ENCODE measurements at places on chromosomes 4 and X.
A peak's percentile ranks its signal among the peaks of the same experiment; 100 is the strongest.

DNA sequence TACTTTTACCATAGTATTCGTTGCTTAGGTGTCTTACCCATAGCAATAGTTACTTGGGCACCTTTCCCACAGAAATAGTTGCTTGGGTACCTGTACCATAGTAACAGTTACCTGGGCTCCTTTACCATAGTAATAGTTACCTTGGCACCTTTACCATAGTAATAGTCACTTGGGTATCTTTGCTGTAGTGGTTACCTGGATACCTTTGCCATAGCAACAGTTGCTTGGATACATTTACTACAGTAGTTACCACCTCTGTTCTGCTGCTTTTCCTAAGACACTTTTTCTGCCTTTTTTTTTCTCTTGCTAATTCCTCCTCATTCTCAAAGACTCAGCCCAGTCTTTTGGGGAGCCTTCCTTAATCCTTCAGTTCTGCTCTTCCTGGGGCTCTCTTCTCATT lies 272.8 kb upstream of the PUDP start:
- no peak for DNase-seq

DNA sequence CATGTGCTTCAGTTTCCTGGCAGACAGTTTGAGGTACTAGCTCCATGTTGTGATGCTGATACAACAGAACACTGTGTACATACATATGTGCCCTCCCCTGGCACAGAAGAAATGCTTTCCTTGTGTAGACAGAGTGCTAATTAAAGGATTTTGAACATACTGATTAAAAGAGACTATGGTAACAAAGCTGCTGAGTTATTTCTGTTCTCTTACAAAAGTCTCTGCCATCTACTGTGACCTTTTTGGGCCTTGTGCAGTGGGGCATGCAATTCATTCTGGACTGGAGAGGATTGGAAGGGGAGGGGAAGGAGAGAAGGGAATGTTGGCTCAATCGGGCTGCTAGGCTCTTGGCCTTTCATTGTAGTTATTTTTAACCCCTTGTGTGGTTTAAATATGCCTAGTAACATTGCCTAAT lies 6.0 kb downstream of the PDLIM5 start:
- no peak for DNase-seq

- DNase-seq = no peak
Observed at GRCh38 chr4:173835903-173836302, 305.9 kb upstream of the HAND2 start.

DNA sequence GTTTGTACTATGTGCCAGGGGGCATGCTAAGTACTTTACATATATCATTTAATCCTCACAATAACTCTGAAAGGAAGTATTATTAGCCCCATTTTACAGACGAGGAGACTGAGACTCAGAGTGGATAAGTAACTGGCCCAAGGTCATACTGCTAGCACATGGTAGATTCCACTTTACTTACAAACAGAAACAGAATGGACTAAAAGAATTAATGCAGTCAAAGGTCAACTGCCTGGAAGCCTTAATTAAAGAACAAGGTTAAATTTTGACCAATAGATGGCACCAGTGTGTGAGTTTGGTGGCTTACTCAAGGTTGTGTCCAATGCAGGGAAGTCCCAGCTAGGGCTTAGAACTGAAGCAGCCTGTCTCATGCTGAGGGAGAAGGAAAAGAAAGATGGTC lies 4.7 kb downstream of the RIPPLY1 start:
- DNase-seq = no peak

DNA sequence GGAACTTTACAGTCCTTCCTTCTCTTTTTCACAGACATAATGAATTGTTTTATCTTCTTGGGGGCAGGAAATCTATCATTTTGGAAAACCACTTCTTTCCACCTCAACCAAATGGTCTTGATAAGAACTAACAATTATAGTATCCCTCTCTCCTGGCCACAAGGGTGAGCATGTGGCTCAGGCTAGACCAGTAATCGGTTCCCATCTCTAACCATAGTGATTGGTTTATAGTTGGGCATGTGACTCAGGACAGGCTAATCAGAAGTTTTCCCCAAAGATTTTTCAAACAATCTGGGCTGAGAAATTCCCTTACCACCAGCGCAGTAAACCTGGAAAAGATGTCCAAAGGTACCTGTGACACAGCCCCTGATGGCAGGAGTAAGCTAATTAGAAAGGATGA lies 4.0 kb upstream of the CXorf66 start:
- no peak for DNase-seq

DNA sequence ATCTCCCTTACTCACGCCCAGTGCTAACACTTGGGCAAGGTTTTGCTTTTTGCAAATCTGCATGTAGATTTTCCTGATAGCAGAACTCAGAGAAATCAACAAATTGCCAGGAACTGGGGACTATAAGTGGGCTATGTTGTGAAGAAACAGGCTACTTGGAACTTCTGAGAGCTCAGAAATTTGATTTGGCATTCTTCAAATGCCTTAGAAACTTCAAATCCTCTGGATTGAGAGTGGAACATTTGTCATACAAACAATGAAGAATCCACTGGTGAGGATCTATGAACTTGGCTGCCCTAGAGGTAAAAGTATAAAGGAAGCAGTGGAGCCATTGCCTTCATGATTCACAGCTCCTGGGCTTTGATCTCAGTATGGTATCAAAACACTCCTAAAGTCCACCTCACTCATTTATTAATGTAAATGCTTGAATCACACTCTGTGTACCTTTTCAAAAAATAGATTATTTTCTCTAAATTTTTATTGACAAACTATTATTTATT lies 126.0 kb downstream of the GLRA3 start:
- no peak for DNase-seq

- no peak for DNase-seq
Observed at GRCh38 chr4:151417164-151417571, 8.2 kb downstream of the FHIP1A start.

- peak; percentile 76 for DNase-seq
Observed at GRCh38 chr4:30380404-30380998, 339.7 kb upstream of the PCDH7 start.

DNA sequence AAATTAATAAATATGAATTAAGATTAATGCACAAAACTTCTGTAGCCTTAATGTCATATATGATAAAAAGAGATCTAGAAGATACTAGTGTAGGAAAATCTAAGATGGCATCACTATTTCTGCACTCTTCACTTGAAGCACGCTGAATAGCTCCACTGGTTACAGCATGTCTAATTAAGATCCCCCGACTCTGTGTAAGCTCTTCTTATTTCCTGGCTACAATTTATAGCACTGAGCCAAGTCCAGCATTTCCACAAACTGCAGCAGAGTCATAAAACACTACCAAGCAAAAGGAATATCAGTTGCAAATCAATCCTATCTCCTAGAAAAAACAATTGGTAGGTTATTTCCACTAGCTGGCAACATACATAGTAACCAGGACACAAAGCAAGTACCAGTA lies 1.3 kb upstream of the CCNA2 start:
- no peak for DNase-seq

DNA sequence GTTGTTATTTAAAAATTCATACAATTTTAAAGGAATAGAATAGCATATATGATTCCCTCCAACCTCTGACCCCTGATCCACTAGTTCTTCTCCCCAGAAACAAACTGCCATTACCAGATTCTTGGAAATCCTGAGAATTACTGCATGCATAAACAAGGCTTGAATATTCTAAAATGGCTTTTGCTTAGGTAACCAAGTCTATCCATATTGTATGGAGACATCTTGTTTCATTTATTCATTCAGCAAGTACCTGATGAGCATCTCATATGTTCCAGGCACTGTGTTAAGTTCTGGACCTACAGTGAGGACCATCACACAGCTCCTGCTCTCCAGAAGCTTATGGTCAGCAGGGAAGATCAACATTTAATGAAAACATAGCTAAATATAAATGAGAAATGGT lies 49.4 kb downstream of the TMEM164 start:
- DNase-seq = no peak

GRCh38 chr4:116531870-116532269 lies 553.5 kb downstream of the TRAM1L1 start:
- DNase-seq = no peak

DNA sequence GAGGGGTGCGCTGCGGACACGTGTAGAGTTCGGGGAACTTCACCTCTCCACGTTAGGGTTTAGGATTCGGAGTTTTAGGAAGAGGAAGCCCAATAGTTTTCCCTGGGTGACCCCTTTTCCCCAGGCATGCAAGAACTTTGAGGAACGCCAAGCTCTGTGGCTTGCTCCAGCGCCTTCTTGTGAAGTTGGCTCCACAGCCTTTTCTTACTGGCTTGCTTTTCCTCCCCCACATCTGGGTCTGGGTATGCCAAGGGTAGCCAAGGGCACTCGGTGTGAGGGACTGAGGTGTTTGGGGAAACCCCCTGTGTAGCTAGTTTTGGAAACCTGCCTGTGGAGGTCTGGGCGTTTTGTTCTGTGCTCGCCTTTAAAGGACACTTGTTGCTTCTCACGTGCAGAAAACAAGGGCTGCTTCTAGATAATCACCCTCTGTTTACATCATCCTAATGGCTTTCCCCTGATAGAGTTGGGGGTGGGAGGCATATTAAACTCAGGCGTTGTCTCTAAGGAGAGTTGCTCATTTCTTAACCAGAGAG lies 746 bp downstream of the EDNRA start:
- DNase-seq = no peak

- no peak for DNase-seq
Observed at GRCh38 chr4:160403081-160403480, 1300.2 kb downstream of the RAPGEF2 start.

- DNase-seq = no peak
Observed at GRCh38 chrX:22338740-22339139, 66.0 kb downstream of the CBLL2 start.

GRCh38 chrX:105618393-105619101 lies 203.8 kb upstream of the NRK start:
- DNase-seq = no peak

DNA sequence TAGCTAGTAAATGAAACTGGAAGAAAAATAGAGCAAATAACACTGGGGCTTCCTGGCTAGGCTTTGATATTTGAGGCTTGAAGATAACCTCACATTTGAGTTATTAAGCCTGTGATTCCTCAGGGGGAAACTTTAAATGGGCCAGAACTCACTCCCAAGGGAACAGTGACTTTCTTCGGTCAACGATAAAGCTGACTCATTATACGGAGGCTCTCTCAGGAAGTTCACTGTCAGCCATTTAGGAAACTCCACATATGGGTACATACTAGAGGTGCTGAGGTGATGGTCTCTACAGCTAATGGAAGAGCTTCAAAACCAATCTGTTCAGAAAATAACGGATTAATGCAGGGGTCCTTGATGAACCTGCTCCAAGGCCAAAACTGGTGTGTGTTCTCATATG lies 120.8 kb downstream of the SH2D1A start:
- DNase-seq = no peak

DNA sequence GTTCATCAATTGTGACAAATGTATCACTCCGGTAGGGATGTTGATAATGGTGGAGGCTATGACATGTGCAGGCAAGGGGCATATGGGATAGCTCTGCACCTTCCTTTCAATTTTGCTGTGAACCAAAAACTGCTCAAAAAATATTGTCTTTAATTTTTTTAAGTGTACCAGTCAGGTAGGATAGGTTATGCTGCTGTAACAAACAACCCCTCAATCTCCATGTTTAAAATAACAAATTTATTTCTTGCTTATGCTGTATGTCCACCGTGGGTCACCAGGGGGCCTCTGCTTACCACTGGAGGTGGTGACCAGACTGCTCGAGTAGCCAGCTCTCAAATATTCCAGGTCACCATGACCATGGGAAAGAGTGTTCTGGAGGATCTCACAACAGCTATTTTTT lies 23.4 kb upstream of the MSX1 start:
- DNase-seq = no peak

DNA sequence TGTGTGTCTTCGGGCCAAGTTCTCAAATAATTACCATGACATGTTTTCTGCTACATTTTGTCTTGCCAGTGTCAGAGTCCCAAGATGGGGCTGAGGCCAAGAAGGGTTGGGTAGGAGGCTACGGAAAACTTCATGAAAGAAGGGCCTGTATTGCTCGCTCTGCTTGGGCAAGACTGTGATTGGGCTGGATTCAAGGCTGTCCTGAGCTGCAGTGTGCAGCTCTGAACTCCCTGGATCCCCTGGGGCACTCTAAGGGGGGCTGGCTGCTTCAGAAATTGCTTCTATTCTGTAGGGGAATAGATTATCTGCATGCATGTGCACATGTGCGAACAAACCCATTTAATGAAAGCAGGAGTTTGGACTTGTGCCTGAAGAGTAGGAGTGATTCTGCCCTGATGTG lies 13.6 kb downstream of the TSPAN6 start:
- DNase-seq = no peak

- no peak for DNase-seq
Observed at GRCh38 chr4:152091405-152091804, 330.6 kb upstream of the GATB start.

DNA sequence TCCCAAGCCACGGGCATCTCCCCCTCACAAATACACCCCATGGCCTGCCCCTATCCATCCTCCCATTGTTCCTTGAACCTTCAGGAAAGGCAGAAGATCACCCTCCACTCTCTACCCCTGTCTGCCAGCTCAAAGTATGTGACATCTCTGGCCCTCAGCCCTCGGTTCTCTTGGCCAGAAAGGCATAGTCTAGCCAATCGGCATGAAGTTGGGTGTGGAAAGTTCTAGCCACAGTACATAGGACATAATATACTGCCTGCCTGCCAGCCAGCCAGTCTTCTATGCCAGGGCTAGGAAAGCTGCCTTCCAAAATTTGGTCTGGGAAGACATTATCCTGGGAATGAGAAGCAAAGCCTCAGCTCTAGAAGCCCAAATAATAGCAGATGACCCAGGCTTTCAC lies 3.2 kb upstream of the PLP1 start:
- no peak for DNase-seq

GRCh38 chrX:128929271-128930057 lies 593.8 kb downstream of the SMARCA1 start:
- DNase-seq = no peak

All from NCI-H1048 (cell line).